ENCODE measurements at places on chromosomes 11 and 22.

DNA sequence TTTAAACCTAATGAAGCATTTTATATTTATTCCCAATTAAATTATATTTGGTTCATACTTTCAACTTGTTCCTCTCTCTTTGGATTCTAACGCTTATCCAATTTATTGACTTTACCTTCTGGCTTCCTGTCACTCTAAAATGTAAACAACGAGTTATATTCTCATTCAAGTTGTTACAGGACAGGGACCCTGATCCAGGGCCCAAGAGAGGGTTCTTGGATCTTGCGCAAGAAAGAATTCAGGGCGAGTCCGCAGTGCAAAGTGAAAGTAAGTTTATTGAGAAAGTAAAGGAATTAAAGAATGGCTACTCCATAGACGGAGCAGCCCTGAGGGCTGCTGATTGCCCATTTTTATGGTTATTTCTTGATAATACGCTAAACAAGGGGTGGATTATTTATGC is 405.6 kb upstream of the API5 start:
- DNase-seq = no peak

DNA sequence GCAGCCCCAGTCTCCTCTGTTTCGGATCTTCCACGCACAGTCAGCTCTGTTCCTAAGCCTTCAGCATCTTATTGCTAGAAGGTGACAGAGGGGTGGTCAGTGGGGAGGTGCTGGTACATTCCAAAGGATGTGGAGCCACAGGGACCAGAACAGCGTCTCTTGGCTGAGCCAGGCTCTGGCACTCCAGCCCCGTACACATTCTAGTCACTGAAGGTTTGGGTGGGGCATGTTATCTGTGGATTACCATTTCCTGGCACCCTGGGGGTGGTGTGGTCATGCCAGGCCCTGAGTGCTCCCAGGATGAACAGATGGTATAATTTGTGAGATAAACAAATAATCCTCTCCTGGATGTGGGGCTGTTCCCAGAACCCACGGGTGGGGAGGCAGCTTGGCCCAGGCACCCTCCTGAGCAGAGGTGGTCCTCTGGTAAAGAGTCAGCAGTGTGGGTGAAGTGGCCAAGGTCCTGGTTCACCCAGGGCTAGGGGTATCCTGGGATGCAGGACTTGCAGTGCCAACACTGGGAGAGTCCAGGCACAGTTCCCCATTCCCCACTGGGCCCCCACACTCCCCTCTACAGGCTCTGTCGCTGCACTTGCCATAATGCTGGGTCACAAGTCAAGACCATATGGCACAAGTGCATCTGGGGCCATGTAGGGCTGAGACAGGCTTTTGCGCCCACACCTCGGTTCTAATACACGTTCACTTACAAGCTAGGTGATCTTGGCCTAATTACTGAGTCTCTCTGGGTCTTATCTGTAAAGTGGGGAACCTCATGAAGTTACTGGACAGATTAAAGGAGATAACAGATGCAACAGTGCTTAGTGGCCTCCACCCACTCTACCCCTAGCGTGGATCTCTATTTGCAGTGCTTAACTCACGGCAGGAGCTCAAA is 33.0 kb downstream of the DKK3 start:
- DNase-seq = no peak

- DNase-seq = no peak
Observed at GRCh38 chr11:63862923-63863322, 24.0 kb downstream of the MARK2 start.

- no peak for DNase-seq
Observed at GRCh38 chr11:86517557-86517956, 142.9 kb downstream of the CCDC81 start.

DNA sequence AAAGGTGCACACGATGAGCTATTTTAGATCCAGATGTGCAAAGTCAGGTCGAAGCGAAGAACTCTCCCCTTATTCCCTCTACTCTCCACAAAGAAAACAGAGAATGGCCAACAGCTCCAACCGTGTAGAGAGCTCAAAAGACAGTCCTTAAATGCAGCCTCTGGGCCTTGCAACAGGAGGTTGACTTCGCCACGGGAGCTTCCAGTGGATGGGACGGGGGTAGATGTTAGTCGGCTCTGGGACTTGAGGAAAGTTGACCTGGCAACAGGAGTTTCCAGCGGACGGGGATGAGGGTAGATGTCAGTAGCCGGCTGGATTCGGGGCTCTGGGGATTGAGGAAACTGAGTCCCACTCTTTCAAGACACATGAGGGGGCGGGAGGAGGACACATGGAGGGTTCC is 450.4 kb downstream of the BRD1 start:
- no peak for DNase-seq

DNA sequence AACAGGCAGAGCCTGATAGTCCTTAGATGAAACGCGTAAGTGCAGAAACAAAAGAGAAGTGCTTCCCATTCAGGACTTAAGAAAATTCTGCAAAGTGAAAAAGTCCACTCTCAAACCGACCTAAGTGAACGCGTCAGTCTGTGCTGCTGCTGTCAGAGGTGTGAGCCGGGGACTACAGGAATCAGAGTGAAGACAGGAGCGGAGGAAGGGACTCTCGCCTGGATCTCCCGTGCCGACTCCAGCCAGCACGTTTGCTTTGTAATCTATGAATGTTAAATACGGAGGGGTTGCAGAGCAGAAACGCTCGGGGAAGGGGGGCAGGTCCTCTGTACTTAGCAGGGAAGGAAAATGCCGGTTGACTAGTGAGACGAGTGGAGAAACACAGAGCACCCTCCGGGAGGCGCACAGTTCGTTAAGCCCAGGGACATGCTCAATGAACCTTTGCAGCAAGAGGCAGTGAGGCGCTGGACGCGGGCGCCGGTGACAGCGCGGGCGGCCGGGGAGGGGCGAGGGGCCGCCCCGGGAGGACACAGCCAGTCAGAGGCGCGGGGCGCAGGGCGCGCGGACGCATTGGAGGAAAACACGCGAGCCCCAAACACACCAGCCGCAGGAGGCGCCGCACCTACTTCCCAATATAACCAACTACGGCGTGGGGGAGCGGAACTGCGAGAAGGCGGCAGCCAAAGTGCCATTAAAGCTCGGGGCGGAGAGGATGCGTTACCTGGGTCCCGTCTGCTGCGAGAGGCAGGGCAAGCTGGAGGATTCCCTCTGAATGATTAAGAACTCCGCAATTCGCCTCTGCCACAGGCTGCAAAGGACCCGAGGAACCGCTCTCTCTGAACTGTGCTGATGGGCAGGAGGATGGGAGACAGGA is at the start of gene CNTN5:
CNTN5 (plus strand) TSS at position 598 of the 874 bp plus-strand sequence.
- no peak for DNase-seq

DNA sequence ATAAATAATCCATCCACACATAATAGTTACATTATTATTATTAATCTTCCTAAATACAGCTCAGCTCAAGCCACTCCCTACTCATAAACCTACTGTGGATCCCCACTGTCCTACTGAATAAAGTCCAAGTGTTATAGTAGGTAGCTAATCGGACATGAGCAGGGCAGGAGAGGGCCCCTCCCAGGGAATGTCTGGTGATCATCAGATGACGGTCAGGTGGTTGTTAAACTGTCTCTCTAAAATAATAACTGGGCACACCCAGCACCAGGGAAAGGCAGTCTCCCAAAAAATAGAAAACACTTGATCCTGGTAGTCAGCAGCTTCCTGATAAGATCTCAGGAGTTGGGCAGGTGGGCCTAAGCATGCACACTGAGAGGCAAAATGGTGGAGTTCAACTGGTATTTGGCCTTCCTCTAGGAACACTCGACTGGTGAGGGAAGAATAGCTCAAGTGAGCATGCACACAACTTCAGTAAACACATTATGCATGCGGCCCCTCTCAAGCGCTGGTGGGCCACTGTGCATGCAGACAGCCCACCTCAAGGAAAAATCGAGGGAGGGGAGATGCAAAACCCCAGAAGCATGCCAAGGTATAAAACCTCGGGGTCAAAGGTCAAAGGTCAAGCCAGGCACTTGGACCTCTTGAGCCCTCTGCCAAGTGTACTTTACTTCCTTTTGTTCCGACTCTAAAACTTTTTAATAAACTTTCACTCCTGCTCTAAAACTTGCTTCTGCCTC is 65.0 kb downstream of the LRRC32 start:
- DNase-seq = no peak

GRCh38 chr22:36376265-36376664 is 11.5 kb downstream of the MYH9 start:
- DNase-seq = no peak

GRCh38 chr22:48152164-48152775 is 1389.8 kb downstream of the TBC1D22A start:
- no peak for DNase-seq

- no peak for DNase-seq
Observed at GRCh38 chr11:130198964-130199363, 39.4 kb downstream of the ST14 start.

- no peak for DNase-seq
Observed at GRCh38 chr11:65435981-65436411, 13.4 kb downstream of the NEAT1 start.

DNA sequence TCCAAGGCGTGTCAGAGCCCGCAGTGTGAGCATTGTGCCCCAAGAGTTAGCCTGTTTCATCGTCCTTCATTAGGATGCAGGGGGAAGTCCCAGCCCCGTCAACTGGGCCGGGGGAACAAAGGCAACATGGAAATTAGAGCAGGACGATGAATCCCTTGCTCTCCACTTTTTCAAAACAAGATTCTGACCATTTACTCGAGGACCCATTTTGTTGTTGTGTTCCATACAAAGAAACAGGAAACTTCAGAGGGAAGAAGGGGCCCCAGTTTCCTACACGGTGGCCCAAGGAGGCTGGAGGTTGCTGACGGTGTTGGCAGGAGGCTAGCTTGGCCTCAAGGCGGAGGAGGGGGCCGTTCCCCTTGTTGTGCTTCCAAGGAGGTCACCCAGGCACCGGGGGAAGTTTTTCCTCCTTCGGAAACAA is 44.0 kb upstream of the SLC1A2 start:
- no peak for DNase-seq

All from CD14-positive monocyte (primary cell).